ENCODE measurements at places on chromosomes 12 and 14.

- no peak for DNase-seq
These were observed 36.1 kb downstream of the PELI2 start for GRCh38 chr14:56154321-56154720.

DNA sequence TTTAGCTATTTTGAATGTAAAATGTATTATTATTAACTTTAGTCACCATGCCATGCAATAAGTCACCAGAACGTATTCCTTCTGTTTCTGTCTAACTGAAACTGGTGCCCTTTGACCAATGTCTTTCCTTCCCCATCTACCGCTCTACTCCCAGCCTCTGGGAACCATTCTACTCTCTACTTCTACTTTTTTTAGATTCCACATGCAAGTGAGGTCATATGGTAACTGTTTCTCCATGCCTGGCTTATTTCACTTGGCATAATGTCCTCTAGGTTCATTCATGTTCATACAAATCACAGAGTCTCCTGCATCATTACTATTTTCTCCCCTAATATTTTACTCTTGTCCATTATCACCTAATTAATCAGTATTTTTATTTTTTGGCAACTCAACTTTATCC lies 160.1 kb downstream of the TMX1 start:
- DNase-seq, result no peak

DNA sequence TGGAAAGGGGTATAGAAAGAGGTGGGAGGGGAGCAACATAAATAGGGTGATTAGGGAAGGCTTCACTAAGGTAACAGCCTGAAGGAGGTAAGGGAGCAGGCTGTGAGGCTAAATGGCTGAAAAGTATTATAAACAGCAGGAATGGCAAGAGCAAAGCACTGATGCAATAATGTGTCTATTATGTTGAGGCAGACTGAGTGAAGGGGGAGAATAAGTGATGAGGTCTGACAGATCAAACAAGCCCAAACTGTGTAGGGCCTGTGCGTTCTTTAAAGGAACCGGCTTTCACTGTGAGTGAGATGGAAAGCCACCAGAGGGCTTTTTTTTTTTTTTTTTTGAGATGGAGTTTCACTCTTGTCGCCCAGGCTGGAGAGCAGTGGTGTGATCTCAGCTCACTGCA lies 6.7 kb upstream of the VCPKMT start:
- peak; percentile 70 for DNase-seq

DNA sequence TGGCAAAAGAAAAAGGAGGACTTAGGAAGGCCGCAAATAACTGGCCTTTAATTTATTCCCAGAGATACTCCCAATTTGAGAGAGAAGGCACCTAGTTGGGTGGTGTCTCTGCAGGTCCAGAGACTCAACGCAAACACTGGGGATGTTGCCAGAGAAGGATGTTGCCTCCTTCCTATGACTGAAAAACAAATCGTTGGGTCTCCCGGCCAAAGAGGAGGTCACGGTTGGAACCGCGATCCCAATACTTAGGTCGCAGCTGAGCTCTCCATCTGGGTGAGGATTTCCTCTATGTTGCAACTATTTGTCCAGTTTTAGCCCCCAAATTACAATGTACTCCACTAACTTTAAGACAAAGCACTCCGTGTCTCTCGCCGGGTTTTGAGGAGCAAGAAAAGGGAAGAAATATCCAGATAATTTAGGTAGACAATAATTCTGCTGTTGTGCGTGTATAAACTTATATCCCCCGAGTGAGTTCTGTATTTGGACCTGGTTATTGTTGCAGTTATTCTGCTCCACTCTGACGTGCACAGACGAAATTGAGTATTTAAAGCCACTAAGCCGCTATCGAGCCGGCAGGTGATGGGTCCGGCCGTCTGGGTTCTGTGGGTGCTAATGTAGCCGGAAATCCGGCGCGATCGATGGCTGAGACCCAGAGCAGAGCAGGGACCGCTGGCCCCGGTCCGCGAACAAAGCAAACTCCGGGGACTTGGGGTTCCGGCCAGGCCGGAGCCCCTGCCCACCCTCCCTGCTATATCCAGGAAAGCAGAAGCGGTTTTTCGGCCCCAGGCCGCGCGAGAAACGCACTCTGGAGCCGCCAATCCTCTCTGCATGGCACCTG lies 5.7 kb downstream of the HOXC12 start:
- DNase-seq, result no peak

GRCh38 chr14:48914382-48914781 lies 671.8 kb downstream of the RPS29 start:
- no peak for DNase-seq

DNA sequence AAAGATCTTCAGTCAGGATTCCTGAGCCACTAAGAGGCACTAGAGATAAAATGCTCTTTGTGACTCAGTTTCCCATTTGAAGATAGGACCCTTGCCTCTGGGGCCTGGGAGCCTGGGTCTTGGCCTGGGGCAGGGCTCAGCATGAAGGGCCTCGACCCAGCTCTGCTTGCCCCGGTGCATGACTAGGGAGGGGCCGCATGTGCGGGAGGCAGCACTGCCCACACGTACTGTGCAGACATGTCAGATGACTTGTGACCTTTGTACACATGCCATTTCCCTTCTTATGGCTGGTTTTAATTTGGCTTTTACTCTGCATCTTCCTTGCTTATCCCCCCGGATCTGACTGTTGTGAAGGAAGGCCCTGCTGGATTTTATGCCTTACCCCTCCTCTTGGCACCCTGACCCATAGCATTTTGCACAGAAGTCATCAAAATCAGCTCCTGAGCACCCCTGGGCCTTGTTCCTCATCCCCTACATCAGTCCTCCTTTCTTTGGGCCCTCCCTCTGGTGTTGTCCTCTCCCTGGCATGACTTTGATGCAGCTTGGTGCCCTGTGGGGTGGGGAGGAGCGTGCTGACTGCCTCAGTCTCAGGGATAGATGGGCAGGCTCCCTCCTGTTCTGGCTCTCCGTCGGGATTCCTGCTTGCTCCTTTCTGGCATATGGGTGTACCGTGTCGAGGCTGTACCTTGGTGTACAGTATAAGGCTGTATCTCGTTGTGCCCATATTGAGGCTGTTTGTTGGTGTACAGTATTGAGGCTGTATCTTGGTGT lies 4.4 kb downstream of the CLSTN3 start:
- DNase-seq, result no peak

DNA sequence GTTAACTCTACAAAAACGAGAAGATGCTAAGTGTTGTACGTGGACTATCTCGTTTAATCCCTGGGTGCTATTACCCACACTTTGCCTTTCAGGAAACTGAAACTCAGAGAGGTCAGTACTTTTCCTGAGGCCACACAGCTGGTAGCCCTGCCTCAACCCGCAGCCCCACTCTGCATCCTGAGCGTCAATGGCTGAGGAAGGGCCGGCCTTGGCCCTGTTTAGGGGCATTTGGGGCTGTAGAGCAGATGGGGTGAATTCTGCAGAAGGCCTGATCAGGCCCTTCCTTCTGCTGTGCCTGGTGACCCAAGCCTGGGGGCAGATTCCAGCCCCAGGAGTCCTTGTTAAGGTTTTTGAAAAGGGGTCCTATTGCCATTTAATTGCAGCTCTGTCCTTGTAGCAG lies 3.7 kb upstream of the CCDC197 start:
- DNase-seq, result no peak

DNA sequence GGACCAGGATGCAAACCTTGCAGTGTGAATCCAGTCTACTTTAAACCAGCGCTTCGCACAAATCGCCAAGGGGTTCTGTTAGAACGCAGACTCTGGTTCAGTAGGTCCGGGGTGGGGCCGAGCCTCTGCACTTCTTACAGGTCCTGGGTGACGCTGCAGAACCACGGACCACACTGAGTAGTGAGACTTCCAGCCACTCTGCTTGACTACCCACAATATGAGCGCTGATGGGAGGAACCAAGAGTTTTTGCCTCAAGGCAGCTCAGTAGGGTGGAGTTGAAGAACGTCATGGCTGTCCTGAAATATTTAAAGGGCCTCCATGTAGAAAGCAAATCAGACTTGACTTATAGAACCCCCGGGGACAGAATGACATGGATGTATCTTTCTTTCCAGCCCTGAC lies 138.0 kb upstream of the CRY1 start:
- DNase-seq, result no peak

DNA sequence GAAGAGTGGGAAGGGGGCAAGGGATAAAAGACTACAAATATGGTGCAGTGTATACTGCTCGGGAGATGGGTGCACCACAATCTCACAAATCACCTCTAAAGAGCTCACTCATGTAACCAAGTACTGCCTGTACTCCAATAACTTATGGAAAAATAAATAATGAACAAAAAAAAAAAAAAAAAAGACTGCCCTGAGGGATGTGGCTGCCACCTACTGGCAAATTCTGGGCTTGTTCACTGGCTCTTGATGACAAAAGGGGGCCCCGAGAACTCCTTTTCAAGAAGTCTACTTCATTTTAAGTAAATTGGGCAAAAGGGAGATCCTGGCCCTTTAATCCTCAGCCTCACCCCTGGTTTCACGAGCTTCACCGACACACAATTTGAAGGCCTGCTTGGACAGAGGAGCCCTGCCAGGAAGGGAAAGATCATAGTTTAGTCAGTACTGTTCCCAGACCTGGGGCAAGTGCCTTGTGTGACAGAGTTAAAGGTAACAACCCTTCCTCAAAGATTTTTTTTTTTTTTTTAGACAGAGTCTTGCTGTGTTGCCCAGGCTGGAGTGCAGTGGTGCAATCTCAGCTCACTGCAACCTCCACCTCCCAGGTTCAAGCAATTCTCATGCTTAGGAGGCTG lies 26.1 kb upstream of the STAC3 start:
- no peak for DNase-seq

GRCh38 chr14:104214431-104215218 lies 76.2 kb downstream of the KIF26A start:
- no peak for DNase-seq

DNA sequence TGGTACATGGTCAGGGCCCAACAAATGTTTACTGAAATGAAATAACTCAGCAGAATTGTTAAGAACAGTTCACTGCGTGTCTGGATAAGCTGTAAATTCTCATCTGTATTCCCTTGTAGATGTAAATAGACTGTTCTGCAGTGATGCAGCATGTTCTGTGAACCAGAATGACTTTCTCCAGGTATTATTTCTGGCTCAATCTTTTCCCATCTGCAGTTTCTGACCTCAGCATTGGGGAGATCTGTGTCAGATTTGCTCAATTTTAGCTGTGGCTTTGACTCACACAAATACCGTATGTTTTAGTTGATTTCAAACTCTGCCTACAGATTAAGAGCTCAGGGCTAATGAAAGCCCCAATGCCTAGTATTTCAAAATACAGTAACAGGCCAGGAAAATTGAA lies 49.2 kb upstream of the DICER1 start:
- DNase-seq, result no peak

- no peak for DNase-seq
These were observed 163.4 kb upstream of the TMEM260 start for GRCh38 chr14:56416213-56416612.

DNA sequence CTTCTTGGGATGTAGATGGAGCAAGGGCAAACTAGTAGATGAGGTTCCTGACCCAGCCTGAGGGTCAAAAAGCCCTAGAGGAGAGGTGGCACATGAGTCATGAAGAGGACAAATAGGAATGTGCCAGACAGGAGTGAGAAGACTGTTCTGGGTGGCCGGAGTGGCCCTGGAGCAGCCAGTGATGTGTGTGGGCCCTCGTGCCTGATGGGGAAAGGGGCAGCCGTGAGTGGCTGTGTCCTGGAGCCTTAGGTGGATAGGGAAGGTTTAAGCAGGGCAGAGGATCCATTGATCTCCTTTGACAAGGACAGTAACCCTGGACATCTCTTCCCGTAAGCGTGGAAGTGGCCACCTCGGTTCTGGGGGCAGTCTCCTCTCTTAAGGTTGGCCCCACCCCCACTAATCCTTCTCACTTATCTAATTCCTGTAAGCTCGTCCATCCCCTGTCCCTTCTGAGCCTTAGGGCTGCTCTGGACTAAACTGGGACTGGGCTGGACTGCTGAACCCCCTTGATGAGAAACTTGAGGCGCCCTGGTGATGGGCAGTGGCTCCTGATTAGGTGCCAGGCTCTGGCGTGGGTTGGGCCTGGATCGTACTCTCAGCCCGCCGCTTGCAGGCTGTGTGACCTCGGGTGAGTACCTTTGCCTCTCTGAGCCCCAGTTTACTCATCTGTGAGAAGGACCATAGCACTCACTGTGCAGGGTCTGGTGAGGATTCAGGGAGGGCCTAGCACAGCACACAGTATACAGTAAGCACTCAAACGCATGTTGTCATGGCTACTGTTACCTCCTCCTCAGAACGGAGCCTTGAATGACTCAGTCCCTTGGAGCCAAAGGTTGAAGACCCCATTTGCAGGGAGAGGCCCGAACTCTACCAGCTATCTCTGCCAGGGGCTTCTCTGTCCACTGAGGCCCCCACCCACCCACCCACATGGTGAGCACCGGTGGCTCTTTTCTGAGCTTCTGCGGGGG lies 4.0 kb downstream of the FAM222A start:
- DNase-seq, result no peak

DNA sequence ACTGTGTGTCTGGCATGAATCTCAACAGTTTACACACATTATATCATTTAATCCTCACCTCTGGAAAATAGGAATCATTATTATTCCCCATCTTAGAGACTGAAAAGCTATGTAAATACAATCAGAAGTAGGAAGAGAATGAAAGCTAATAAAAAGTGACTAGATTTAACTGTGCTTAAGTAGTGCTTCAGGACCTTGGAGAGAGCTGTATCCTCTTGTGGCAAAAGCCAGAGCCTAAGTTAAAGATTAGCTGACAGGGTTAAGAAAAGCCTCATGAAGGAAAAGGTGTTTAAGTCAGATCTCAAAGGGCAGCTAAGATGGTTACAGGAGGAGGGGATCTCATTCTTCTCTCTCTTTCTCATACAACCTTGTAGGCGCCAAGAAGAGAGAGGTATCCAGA lies 65.3 kb upstream of the TMEM233 start:
- DNase-seq, result no peak

- DNase-seq, result no peak
These were observed 18.9 kb upstream of the POC1B start for GRCh38 chr12:89544681-89545184.

- no peak for DNase-seq
These were observed 120.5 kb upstream of the NCOR2 start for GRCh38 chr12:124687917-124688316.

- no peak for DNase-seq
These were observed 46.3 kb downstream of the TTC8 start for GRCh38 chr14:88870777-88871176.

GRCh38 chr14:73763396-73763795 lies 49.2 kb upstream of the PNMA1 start:
- no peak for DNase-seq

GRCh38 chr12:106841510-106842302 lies 67.2 kb downstream of the RIC8B start:
- peak; percentile 45 for DNase-seq

GRCh38 chr12:110845339-110845682 lies 1.5 kb upstream of the CCDC63 start:
- DNase-seq, result no peak
